ENCODE measurements at places on chromosomes 1 and 21.

- peaks cover 14% of the 10 kb centered on the region for H3K27me3 ChIP-seq
- H3K36me3 ChIP-seq: no peaks in the 10 kb centered on the region
- peaks cover 10% of the 10 kb centered on the region for H3K4me1 ChIP-seq
- no peak overlapping the region for H3K4me3 ChIP-seq
- DNase-seq: no peak
These were observed 128.4 kb downstream of the TGFB2 start for GRCh38 chr1:218473522-218473921.

- H3K27me3 ChIP-seq: no peaks in the 10 kb centered on the region
- H3K36me3 ChIP-seq: peaks cover 8% of the 10 kb centered on the region
- H3K4me3 ChIP-seq: peak overlapping the region; percentile 97
These were observed 3.3 kb downstream of the CCSAP start for GRCh38 chr1:229339520-229339919.

DNA sequence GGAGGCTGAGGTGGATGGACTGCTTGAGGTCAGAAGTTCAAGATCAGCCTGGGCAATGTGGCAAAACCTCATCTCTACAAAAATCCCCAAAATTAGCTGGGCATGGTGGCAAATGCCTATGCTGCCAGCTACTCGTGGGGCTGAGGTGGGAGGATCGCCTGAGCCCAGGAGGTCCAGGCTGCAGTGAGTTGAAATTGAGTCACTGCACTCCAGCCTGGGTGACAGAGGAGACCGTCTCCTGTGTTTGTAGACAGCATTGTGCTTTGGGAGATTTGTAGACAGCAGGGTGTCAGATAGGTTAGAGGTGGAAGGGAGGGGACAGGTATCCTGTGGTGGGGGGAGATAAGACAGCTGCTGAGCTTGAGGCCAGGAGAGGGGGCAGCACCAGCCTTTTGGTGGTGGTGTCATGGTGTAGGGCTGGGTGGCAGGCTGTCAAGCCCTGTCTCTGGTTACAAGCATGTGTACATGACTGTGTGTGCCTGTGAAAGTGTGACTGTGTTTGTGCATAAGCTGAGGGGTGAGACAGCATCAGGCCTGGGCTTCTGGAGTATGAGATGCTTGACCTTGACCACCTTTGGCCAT, 15.2 kb downstream of the PPFIA4 start:
- H3K27me3 ChIP-seq: peaks cover 42% of the 10 kb centered on the region
- H3K27ac ChIP-seq: peak overlapping the region; percentile 67
- H3K36me3 ChIP-seq: peaks cover 5% of the 10 kb centered on the region
- H3K4me1 ChIP-seq: peaks cover 6% of the 10 kb centered on the region
- no peak overlapping the region for H3K4me3 ChIP-seq
- no peak for DNase-seq

DNA sequence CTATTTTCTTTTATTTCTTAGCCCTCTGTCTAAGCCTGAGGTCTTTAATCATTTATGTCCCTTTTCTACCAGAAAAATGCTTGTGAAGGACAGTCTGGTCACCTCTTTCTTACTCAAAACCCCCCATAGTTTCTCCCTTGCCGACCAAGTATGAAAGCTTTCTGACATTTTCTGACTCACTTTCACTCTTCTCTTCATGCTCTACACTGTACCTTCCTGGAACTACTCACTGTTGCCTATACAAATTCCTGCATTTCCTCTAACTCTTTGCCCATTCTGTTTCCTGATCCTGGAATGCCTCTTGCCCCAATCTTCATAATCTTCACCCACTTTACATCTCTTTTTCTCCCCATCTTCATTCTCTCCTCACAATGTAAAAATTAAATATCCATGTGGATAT, 380.0 kb downstream of the HHIPL2 start:
- no peak for DNase-seq
- no peaks in the 10 kb centered on the region for H3K4me1 ChIP-seq
- H3K4me3 ChIP-seq: no peak overlapping the region
- H3K27ac ChIP-seq: no peak overlapping the region
- peaks cover 5% of the 10 kb centered on the region for H3K36me3 ChIP-seq

- no peak overlapping the region for H3K4me3 ChIP-seq
- no peaks in the 10 kb centered on the region for H3K36me3 ChIP-seq
- DNase-seq: no peak
- H3K27ac ChIP-seq: no peak overlapping the region
- H3K4me1 ChIP-seq: no peaks in the 10 kb centered on the region
These were observed 37.2 kb upstream of the TSPEAR start for GRCh38 chr21:44748621-44749020.

GRCh38 chr1:30684881-30685795, 38.2 kb downstream of the MATN1 start:
- peaks cover 2% of the 10 kb centered on the region for H3K36me3 ChIP-seq
- peak overlapping the region; percentile 51 for H3K27ac ChIP-seq
- peak; percentile 16 for DNase-seq
- H3K27me3 ChIP-seq: peaks cover 74% of the 10 kb centered on the region

DNA sequence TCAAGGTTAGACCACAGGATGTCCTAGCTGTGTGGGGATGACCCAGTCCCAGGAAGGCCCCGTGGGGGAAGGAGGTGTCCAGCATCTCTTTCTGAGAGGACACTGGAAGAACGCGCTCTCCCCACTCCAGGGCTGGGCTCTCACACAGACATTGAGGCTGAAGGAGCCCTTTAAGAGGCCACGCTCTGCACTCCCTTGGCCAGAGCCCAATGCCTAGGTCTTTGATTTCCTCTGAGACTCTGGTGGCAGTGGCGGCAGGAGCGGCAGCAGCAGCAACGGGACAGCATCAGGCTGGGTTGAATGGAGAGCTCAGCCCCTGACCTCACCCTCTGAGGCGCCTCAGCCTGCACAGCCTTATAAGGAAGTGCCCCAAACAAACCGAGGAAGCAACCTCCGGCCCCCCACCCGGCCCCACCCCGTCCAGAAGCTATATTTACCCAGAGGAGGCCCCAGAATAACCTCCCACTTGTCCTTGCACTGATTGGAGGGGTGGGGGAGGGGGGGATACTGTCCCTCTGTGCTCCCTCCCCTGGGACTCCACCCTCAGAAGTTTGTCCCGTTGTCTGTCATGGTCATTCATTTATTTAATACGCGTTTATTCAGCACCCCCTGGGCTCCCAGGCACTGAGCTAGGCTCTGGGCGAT, 12.3 kb downstream of the NES start:
- H3K4me3 ChIP-seq: no peak overlapping the region
- DNase-seq: no peak
- peaks cover 25% of the 10 kb centered on the region for H3K4me1 ChIP-seq
- H3K27me3 ChIP-seq: peaks cover 6% of the 10 kb centered on the region
- no peak overlapping the region for H3K27ac ChIP-seq

DNA sequence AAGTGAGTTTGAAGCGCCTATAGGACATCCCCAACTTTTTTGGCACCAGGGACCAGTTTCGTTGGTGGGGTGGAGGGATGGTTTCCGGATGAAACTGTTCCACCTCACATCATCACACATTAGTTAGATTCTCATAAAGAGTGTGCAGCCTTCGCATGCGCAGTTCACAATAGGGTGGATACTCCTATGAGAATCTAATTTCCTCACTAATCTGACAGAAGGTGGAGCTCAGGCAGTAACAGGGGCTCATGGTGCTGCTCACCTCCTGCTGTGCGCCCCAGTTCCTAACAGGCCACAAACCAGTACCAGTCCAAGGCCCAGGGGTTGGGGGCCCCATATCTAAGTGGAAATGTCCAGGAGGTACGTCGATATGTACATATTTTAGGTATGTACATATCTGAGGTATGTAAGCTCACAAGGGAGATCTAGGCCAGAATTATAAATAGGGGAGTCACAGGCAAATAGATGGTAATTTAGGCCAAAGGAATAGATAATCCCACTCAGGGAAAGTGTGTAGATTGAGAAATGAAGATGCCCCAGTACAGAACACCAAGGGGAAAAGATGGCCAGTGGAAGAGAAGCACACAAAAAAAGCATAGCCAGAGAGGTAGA, 27.5 kb upstream of the RASAL2 start:
- DNase-seq: no peak
- no peak overlapping the region for H3K4me3 ChIP-seq
- H3K27ac ChIP-seq: no peak overlapping the region
- no peaks in the 10 kb centered on the region for H3K4me1 ChIP-seq
- H3K27me3 ChIP-seq: no peaks in the 10 kb centered on the region
- H3K36me3 ChIP-seq: no peaks in the 10 kb centered on the region

DNA sequence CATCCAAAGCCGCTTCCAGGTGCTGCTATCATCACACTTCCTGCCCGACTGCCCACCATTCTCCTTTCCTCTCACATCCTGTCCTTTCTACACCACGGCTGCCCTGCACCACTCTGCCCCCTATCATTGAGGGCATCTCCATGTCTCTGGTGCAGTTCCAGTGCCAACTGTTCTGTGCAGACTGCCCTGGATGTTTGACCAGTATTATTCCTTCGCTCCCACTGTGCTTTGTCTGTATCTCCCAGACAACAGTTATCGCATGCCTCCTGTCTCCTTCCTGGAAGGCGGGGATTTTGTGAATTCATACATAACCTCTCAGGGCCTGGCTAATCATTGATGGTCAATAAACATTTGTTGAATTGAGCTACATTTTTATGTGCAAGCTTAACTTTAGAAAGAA, 63.6 kb upstream of the GNG12 start:
- no peaks in the 10 kb centered on the region for H3K4me1 ChIP-seq
- H3K36me3 ChIP-seq: no peaks in the 10 kb centered on the region
- no peak overlapping the region for H3K4me3 ChIP-seq
- H3K27me3 ChIP-seq: peaks cover 27% of the 10 kb centered on the region
- H3K27ac ChIP-seq: no peak overlapping the region
- DNase-seq: no peak

- no peak for DNase-seq
- no peaks in the 10 kb centered on the region for H3K27me3 ChIP-seq
- H3K27ac ChIP-seq: no peak overlapping the region
- peaks cover 2% of the 10 kb centered on the region for H3K4me1 ChIP-seq
- H3K36me3 ChIP-seq: peaks cover 14% of the 10 kb centered on the region
- no peak overlapping the region for H3K4me3 ChIP-seq
These were observed 95.9 kb downstream of the PHTF1 start for GRCh38 chr1:113663165-113663951.

DNA sequence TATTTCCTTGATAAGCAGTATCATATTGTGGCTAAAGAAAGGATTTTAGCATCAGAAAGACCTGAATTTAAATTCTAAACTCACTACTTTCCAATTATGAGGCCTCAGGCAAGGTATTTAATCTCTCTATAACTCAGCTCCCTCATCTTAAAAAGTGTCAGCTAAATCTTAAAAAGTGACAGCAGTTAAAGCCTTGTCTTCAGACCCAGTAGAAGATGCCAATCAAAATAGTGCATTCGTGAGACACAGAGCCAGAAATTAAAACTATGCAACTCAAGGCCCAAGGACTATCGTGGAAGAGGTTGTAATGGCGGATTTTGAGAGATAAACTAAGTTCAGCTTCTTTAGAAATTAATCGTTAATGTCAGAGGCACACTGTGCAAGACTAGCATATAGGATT, 677.5 kb upstream of the BRINP3 start:
- no peaks in the 10 kb centered on the region for H3K27me3 ChIP-seq
- H3K27ac ChIP-seq: no peak overlapping the region
- no peaks in the 10 kb centered on the region for H3K36me3 ChIP-seq
- no peak overlapping the region for H3K4me3 ChIP-seq
- DNase-seq: no peak
- no peaks in the 10 kb centered on the region for H3K4me1 ChIP-seq

DNA sequence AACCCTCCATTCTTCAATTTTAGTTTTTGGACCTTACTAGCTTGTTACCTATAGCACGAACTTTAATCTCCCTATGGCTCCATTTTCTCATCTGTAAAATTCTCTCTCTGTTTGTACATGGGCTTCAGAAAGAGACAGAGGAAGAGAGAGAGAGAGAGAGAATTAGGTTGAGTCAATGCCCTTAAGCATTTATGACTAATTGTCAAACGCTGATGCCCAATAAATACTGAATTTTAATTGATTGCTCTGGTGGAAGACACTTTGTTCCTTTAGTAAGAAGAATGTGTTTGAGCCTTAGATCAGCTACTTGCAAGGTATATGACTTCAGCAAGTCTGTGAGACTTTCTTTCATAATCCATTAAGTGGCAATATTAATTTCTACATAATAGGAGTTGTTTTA, 743.1 kb upstream of the ADGRL4 start:
- H3K27me3 ChIP-seq: no peaks in the 10 kb centered on the region
- no peak for DNase-seq
- no peaks in the 10 kb centered on the region for H3K4me1 ChIP-seq

GRCh38 chr1:162421258-162422164, 9.6 kb upstream of the SH2D1B start:
- H3K36me3 ChIP-seq: peaks cover 2% of the 10 kb centered on the region
- peaks cover 59% of the 10 kb centered on the region for H3K27me3 ChIP-seq
- no peak overlapping the region for H3K27ac ChIP-seq
- no peaks in the 10 kb centered on the region for H3K4me1 ChIP-seq

Data from T-helper 17 cell (primary cell).